ENCODE measurements at places on chromosomes 16 and 17.

DNA sequence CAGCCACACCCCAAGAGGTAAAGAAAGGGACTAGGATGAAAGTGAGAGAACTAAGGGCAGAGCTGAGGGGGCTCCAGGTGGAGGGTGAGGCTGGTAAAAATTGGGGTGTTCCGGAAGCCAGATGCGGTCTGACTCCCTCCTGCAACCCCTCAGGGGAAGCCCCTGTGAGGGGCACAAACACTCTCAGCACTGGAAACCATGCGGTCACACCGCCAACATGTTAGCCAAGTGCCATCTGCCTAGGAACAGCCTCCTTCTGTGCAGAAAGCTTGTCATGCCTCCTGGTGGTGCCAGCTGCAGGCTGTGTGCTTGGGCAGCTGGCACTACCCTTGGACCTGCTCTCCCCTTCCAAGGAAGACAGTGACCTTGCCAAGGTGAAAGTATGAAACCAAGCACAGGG is 83.5 kb upstream of the RPL38 start:
- no peak for DNase-seq

- DNase-seq: no peak
Measured at GRCh38 chr16:68920349-68920748, 77.0 kb downstream of the TANGO6 start.

GRCh38 chr16:80369138-80369958 is 171.4 kb upstream of the DYNLRB2 start:
- DNase-seq: peak; percentile 81

GRCh38 chr17:2064147-2064489 is 9.2 kb downstream of the HIC1 start:
- DNase-seq: no peak

DNA sequence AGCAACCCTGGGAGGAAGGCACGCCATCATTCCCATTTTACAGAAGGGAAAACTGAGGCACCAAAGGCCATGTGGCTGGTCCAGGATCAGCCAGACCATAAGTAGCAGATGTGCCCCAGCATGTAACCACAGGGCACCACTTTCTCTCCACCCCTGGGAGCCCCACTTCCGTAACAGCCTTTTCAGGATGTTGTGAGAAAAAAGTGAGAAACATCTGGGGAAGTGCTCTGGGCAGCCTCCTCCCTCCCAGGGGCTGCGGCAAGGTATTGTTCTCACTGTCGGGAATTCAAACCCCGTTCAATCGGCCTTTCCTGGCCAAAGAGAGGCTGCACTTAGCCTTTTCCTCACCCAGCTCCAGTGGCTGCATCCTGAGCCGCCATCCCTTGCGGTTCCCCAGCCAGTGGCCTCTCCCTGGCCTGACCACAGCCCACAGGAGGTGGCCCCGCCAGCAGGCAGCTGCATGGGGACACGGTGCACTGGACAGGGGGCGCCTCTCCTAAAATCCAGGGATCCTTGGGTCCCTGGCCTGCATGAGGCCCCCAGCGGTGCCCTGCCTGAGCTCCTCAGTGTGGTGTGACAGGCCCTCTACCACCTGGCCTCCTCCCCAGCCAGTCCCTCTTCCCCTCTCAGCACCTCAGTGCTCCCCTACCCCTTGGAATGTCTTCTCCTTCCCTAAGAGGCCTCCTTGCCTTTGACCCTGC is 5.7 kb upstream of the CDH5 start:
- DNase-seq: no peak
